ENCODE measurements at places on chromosomes 2 and 18.
A peak's percentile ranks its signal among the peaks of the same experiment; 100 is the strongest.

- DNase-seq, result no peak
These were observed 583.4 kb downstream of the NRXN1 start for GRCh38 chr2:50448556-50448955.

- DNase-seq, result no peak
These were observed at the start of gene HOXD1 for GRCh38 chr2:176187899-176188773. Gene HOXD1 (plus strand): TSS chr2:176188668. CDS start chr2:176188802, 134 bp downstream.

GRCh38 chr2:185687967-185688366 is 50.6 kb upstream of the FSIP2 start:
- DNase-seq, result no peak

GRCh38 chr2:58916063-58916462 is 674.9 kb upstream of the FANCL start:
- DNase-seq, result peak; percentile 44

Measured in forelimb muscle (tissue), 1 donor.